ENCODE measurements at places on chromosomes 1 and 21.

GRCh38 chr1:243406424-243406823, 150.6 kb downstream of the SDCCAG8 start:
- DNase-seq: no peak

GRCh38 chr1:118304722-118305359, 119.8 kb upstream of the SPAG17 start:
- DNase-seq: no peak

DNA sequence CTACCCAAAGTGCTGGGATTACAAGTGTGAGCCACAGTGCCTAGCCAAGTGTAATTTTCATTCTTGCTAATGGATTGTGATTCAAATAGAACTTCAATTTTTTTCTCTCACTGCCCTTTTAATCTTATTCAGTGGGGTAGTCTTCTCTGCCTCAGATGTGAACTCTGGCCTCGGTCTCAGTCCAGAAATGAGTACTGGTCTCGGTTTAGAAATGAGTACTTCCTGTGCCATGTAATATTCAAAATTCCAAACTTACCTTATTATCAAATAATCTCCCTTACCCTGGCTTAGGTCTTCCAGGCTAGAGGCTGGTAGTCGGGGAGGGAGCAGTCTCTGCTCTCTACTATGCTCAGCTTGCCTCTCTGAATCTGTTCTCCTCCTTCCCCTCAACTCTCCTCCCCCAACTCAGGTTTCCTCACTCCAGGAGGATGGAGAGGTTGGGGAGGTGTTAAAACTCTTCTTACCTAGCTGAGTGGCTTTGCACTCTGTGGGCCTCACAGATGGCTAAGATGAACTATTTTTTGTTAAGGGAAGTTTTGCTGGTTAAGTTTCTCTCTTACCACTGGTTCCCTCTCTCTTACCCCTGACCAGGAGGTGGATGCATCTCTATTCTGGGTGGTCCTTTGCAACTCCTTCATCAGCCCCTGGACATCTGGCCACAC, 4.8 kb upstream of the SLAMF9 start:
- DNase-seq: no peak

DNA sequence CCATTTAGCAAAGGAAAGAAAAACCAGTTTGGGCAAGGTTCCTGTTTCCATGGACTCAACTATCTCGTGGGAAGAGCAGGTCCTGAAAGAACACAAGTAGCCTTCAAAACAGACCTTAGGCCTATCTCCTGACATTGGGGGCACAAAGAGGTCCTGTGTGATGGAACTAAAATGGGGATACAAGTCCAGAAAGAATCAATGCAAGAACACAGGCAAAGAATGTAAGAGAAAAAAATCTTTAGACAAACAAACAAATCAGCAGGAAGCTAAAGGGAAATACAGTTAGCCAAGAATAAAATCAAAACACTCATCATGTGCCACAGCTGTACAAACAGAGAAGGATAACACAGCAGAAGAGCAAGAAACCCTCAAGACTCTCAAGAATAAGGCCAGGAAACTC, 28.2 kb downstream of the SLC30A10 start:
- no peak for DNase-seq

DNA sequence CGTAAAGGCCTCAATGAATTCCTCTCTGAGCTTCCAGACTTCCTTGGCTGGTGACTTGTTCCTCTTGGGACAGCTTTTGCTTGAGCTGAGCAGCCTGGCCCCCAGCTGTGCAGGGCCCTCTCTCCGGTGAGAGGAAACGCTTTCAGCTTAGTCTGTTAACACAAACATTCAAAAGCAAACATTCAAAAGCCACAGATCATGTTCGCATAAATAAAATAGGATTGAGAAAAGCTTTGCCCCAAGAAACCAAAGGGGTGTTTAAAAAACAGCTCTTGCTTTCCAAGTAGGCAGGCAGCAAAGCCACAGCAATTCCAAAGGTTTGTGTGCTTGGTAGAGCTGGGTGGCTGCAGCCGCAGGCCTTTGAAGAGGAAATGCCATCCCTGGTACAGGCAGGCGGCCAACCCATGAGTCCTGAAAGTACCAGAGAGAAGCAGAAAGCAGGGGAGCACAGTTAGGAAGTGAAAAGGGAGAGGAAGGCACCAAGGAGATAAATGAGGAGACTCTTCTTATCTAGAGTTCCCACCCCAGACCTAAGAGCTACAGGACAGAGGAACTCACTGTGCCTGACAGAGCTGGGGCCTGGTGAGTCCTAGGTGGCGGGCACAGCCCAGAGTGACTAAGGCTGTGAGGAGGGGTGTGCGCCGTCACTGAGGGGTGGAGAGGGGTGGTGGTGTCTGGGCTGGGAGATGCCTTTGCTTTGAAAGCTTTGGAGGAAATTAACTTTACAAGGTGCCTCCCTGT, 48.4 kb downstream of the CCN1 start:
- DNase-seq: peak; percentile 95

DNA sequence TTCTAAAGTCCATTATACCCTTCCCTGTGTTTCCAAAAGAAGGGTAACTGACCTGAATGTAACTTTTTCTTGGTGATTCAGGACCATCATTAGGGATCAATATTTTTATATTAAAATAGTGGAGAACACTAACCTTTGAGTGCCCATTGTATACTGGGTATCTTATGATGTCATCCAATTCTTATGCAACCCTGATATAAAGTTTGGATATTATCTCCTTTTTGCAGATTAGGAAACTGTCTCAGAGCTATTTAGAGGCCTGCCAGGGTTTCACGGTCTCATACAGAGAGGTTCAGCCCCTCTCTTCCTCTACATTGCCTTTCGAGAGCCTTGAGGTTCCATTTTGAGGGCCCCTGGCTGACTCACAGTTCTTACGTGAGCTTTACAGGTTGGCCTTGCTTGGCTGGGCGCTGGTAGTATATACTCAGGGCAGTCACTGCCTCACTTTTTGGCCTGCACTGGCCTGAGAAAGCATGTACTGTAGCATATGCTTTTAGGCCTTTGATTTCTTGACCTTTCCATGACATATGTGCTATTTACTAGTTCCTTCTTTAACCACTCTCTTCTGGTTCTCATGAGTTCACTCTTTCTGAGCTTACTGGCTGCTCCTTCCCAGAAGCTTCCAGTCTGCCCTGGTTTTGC, 15.7 kb upstream of the FOXO6 start:
- no peak for DNase-seq

DNA sequence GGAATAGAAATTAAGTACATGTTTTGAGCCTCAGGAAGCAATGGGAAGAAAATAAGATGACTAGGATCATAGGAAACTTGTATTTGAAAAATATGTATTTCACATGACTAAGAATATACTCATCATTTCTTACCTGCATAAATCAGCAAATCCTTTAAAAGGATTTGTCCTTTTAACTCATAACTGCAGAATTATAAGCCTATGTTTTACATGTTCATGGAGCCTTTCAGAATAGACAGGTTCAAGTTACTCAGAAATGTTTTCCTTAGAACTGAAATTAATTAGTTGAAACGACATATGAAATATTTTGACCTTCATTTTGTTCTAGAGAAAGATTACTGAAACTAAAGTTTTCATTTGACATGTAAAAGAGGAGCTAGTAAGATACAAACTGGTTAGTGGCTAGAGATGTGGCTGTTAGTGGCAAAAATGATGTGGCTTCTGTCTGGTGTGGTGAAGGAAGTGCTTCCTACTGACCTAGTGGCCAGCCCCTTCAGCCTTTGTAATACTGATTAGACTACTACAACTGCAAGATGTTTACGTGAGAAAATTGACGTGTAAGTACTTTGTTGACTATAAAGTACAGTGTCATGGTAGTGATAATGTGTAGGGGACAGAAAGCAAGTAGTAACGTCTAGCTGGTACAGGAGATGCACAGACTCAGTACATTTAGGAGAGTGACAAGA, 54.7 kb downstream of the PACC1 start:
- no peak for DNase-seq

DNA sequence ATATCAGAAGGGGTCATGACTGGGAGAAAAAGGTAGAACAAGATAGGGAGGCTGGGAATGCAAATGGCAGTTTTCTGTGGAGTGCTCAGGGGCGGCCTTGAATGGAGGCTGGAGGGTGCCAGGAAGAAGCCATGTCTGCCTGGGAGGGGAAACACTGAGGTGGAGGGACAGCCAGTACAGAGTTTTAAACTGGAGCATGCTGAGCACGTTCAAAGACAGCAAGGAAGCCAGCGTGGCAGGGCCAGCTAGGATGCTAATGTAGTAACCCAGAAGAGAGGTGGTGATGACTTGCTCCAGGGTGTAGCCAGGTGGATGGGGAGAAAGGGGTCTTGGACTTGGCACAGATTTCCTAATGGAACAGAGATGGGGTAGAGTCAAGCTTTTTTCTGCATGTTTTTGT, 445.8 kb upstream of the VAMP3 start:
- DNase-seq: no peak

GRCh38 chr1:201408176-201408833, 9.2 kb upstream of the LAD1 start:
- DNase-seq: peak; percentile 67

GRCh38 chr1:183544598-183545297, 45.5 kb downstream of the NCF2 start:
- no peak for DNase-seq

All from Panc1 (cell line).